Stimulated activated CD4-positive, alpha-beta T cell treated with anti-CD3 and anti-CD28 coated beads, Interleukin-4, amount 100 ng/mL, for 1 hour (primary cell): ENCODE measurements at places on chromosomes 1 and 21.
A peak's percentile ranks its signal among the peaks of the same experiment; 100 is the strongest.

- no peak for DNase-seq
Measured at GRCh38 chr1:99481391-99481996, 164.4 kb upstream of the PALMD start.

GRCh38 chr1:30976143-30976542 lies 67.6 kb upstream of the SDC3 start:
- DNase-seq, result no peak

DNA sequence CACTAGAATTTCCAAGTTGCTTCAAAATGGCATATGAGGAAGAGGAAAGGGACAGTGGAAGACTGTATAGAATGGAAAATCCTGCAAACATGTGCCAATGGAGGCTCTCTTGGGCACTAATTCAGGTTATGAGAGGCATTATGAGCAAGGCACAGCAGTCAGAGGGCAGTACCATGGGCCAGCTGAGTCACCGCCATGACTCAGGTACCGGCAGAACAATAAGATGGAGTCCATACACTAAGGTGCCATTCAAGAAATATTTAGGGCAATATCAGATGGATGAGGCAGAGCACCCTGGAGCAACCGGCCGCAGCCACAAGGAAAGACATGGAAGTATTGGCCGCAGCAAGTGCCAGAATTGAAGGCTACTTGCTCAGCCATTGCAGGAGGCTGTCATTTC lies 25.6 kb upstream of the VAV3 start:
- no peak for DNase-seq

- DNase-seq, result no peak
Measured at GRCh38 chr1:165161130-165161529, 195.4 kb downstream of the LMX1A start.

- DNase-seq, result no peak
Measured at GRCh38 chr21:45056917-45057560, 17.3 kb upstream of the ADARB1 start.

GRCh38 chr1:234518876-234519275 lies 39.9 kb upstream of the TARBP1 start:
- no peak for DNase-seq

DNA sequence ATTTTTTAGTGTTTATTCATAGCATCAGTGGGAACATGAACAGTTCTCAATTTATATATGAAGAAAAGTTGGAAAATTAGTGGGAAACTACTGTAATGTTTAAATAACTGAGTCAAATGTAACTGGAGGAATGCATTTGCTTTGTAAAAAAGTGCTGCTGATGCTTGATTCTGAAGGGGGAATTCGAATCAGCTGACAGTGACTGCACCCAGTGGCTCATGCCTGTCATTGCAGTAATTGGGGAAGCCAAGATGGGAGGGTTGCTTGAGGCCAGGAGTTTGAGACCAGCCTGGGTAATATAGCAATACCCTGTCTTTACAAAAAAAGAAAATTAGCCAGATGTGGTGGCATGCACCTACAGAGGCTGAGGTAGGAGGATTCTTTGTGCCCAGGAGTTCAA lies 398.4 kb downstream of the ZP4 start:
- DNase-seq, result no peak

- DNase-seq, result no peak
Measured at GRCh38 chr1:19859876-19860275, 22.3 kb upstream of the OTUD3 start.

DNA sequence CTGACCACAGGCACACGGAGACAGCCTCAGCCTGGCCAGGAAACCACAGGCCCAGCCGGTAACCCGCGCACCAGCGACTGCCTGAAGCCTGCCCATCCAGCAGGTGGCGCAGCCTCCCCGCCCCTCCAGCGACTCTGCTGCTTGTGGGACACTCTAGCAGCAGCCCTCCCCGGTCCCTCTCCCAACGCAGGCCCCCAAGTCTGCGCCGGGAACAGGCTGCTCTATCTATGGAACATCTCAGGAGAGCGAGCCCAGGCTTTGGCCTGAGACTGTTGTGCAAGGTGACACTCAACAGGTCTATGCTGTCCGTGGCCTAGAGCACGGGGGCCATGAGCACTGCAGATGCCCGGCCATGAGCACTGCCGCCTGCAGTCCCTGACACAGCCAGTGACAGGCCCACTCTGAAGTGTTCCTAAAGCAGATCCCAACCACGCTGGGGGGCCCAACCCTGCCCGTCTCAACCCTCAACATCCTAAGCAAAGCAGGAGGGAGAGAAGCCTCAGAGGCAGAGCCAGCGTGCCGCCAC lies 28.4 kb downstream of the WDR4 start:
- peak; percentile 36 for DNase-seq

DNA sequence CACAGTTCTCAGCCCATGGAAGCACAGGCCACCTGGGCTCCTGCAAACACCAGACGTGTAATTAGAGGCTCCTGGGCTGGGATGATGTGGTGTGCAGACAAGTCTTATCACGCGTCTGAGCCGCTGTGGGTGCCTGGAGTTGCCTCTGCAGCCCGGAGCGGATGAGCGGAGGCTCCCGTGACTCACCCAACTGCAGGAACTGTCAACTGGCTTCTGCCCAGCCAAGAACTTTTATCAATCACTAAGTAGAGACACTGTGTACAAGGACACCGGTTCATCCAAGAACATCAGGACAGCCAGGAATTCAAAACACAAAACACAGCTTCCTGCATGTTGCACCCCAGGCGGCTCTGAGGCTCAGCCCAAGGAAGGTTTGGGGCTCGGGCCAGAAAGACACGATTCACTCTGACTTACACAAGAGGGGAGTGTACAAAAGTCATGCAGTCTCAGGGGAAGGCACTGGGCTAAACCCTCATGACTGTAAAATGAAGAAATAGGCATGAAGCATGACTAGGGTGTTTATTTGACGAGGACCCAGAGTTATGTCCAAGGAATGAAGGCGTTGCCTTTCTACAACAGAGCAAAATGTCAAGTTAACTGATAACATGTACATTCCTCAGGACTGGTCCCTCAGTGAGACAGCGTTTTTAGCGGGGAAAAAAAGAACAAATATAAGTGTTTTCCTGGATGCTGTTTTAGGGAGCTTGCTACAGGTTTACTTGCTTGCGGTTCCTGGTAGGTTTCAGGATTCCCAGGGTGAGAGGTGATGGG lies 21.1 kb downstream of the ERRFI1 start:
- no peak for DNase-seq

DNA sequence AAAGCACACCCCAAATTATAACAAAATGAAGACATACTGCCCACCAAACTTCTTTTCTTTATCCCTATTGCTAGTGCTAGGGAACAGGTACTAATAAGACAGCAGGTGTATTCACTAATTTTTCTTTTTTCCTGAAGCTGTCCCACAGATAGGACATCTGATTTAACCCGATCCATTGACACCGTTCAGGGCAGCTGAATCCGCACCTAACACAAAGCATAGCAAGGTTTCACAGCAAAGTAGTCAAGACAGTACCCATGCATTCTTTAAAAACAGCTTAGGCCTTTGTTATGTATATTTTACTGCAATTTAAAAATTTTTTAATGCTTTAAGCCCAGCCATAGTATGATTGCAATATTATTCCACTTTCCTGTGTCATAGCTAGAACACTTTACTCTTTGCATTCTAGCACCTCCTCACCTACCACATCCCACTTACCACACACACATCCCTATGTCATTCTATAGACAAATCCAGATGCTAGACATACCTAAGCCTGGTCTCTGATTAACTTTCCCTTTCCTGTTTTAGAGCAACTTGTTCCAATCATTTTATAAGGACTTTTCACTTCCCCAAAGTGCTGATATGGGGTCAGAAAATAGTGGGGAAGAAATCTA lies 40.4 kb downstream of the GATAD2B start:
- no peak for DNase-seq

GRCh38 chr1:228099331-228099732 lies 3.8 kb downstream of the C1orf35 start:
- DNase-seq, result no peak

- no peak for DNase-seq
Measured at GRCh38 chr1:39046613-39047210, 20.6 kb downstream of the NDUFS5 start.

GRCh38 chr1:7448986-7449385 lies 322.1 kb upstream of the VAMP3 start:
- no peak for DNase-seq

DNA sequence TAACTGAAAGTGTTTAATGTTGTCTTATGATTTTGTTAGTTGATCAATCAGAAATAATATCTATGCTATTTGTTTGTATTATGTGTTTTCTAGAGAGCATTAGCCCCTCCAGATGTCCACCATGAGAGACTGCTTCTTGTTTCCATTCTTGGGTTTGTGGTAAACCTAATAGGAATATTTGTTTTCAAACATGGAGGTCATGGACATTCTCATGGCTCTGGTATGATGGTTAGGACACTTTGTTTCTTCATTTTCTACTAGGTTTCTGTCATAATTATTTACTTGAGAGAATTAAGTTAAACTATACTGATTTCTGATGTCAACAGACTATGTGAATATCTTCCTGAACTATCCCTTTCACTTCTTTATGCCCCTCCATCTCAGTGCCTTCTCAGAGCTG lies 16.1 kb downstream of the SLC30A7 start:
- no peak for DNase-seq

GRCh38 chr1:37315371-37315846 lies 159.0 kb upstream of the ZC3H12A start:
- no peak for DNase-seq

- no peak for DNase-seq
Measured at GRCh38 chr21:39730418-39731157, 14.4 kb upstream of the IGSF5 start.

DNA sequence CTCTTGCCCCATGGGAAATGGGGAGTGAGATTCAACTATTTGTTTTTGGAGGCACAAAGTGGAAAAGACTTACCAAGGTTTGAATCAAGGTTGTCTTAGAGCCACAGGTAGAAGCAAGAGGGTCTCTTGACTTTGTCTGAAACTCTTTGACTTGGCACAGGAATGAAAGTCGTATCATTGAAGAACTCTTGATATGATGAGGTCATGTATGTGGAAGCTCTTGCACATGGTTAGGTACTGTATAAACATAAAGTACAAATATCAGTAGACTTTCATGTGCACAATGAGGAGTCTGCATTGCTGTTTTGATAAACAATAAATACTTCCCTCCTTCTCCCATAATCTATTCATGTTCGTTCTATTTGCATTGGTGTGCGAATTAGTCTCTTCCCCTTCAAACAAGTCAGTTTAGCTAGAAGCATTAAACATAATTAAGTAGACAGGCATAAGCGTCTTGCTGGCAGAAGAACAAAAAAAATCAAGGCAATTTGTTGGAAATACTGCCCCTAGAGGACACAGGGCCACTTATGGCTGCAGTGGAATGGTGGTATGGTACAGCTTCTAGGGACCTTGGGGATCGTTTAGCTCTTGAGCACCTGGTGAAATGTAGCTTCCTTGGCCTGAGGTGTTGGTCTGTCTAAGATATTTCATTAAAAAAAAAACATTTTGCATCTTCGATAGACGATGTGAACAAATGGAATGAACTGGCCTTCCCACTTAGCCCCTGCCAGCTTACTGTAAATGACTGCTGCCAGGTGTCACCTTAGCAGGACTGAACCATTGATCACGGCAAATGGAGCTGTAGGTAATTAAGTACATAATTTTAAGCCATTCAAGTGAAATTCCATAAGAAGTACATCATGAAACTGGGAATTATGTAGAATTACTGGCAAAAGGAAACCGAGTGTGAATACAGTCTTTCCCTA lies 218.0 kb upstream of the GALNT2 start:
- no peak for DNase-seq

DNA sequence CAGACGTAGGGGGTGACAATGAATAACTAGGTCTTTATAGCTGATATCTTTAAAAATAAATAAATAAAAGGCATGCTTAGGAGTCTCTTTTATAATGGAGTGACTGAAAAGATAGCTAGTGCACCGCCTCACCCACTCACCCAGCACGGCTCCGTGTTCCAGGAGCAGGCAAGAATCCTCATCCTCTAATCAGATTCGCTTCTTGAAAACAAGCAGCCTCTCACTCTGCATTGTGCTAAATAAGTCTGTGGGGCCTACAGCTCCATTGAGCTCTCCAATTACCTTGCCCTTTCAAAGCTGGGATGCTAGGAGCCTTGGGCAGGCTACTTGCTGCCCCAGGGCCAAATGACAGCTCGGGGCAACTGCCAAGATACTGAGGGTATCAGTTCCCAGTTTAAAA lies 91.5 kb downstream of the TIAM1 start:
- DNase-seq, result no peak

GRCh38 chr1:236663934-236664333 lies 22.4 kb upstream of the ACTN2 start:
- no peak for DNase-seq

- DNase-seq, result peak; percentile 61
Measured at GRCh38 chr1:31771891-31772668, 7.9 kb upstream of the ADGRB2 start.

GRCh38 chr1:72281637-72282270 lies 585 bp downstream of the NEGR1 start:
- no peak for DNase-seq

DNA sequence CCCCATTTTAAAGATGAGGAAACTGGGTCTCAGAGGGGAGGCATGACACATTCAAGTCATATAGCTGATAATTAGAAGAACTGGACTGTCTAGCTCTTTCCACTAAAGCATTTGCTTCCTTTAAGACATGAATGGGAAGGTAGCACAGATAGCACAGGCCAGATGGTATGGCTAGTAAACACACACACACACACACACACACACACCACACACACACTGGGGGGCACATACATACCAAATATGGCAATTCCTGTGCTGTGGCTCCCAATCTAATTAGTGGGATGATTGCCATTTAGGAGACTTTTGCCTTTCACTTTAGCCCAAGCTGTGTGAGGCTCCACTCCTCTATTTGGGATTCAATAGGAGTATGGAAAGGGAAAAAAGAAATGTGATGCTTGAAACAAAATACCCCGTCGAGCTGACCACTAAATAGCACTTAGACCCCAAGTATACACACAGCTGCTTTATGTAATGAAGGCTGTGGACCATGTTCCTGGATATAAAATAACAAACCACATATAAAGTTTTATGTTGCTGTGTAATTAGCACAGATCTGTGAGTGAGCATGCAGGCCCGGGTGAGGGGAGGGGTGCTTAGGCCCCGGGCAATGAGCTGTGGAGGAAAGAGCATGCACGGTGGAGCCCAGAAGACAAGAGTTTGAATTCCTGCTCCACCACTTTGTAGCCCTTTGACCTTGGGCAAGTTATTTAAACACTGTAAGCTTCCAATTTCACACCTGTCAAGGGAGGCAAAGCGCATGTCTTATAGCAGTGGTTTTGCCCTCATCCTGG lies 6.8 kb upstream of the TRABD2B start:
- DNase-seq, result no peak

DNA sequence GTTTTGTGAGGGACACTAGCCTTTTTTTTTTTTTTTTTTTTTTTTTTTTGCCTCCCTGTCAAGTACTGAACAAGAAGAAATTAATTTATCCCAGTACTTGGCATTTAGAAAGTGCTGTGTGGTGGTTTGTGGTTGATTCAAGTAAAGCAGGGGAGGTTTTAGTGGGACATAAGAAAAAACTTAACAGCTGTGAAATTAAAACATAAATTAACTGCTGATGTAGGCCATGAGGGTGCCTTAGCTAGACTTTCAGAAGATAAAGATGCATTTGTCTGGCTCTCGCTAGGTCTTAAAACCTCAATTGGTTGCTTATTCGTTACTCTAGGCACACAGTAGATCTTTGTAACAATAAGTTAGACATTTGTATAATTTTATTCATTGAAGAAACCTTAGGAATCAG lies 52.3 kb downstream of the SPATA46 start:
- DNase-seq, result no peak
